ENCODE measurements at places on chromosomes 4 and X. TPM values are rescaled to one million over a fixed set of nuclear protein-coding genes. Genes with fewer than 3 reads are reported as not detected.

The CCSER1 gene
- total RNA-seq: 1.8 TPM

The PAGE5 gene
- not detected for total RNA-seq

DNA sequence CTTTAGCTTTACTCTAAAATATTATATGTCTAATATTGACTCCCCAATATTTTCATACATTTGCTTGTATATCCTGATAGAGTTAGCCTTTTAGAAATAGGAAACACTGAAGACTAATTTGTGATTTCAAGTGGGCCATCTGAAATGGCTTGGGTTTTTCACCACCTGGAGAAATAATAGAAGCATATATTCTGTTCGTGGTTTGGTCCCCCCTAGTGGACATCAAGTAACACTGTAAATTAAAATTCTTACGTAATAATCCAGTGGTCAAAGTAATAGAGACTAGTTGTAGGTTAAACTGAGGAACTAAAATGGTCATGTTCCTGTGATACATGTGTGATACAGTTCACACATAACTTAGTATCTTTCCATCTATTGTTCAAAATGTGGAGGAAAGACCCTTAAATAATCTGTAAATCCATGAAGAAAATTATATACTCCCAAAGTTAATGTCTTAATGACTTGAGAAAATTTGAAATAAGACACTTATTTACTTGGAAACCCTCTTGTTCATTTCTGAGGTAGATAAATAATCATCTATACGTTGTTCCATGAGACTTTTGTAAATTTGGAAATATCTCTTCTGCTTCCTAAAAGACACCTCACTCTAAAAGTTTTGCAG is 79.8 kb upstream of the SMARCAD1 start:
- no peak overlapping the region for H3K27ac ChIP-seq
- H3K4me1 ChIP-seq: no peaks in the 10 kb centered on the region
- no peak overlapping the region for H3K4me3 ChIP-seq
- no peaks in the 10 kb centered on the region for H3K36me3 ChIP-seq

The STARD8 gene
- 14.8 TPM for total RNA-seq

DNA sequence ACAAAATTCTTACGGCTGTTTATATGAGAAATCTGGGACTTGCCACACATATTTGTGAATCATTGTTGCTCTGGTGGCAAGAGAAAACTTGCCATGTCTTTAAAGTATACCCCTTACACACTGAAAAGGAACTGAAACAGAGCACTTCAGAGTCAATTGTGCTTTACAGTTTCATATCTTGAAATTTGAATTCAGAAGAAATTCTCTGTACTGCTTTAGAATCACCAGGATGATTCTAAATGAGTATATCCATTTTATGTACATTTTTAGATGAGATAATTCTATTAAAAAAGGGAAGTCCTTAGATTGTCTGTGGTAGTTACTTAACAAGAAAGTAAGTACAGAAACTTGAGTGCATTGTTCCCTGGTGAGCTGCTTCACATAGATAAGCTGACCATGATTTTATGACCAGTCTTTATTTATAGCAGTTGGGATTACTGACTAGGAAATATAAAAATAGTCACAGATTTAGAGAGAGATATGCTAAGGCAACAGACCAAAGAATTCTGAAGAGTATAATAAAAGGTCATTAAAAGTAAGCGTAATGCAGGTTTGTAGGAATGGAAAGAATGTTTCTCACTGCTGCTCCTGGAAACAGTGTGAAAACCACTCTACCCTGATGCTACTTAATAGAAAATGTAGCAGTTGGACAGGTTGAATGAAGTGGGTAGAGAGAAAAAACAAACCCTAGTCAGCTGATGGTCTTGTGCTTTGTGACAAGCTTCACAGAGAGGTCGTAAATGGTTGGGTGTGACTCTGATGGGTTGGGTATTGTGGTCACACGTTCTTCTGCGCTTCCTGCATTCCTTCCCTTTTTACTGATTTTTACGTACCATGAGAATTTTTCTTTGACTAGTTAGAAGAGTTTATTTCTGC is 41.0 kb downstream of the FNIP2 start:
- no peaks in the 10 kb centered on the region for H3K27me3 ChIP-seq
- peaks cover 23% of the 10 kb centered on the region for H3K4me1 ChIP-seq
- DNase-seq: peak; percentile 92

DNA sequence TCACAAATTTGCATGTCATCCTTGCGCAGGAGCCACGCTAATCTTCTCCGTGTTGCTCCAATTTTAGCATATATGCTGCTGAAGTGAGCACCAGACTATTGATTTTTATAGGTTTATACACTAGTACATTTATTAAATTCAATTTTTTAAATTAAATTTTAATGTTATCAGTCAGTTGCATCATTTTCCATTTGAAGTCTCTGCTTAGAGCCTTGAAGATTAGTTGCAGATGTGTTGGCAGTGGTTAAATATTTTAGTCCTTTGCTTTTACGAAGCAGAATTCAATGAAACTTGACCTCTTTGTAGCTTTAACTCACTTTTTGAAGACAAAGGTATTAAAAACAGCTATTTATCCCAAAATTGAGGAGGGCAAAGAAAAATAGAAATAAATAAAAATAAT is 16.5 kb downstream of the TRAPPC11 start:
- no peak for DNase-seq
- H3K36me3 ChIP-seq: peaks cover 18% of the 10 kb centered on the region
- H3K27me3 ChIP-seq: no peaks in the 10 kb centered on the region
- no peaks in the 10 kb centered on the region for H3K4me1 ChIP-seq

The CSN1S1 gene
- total RNA-seq: not detected

- no peak overlapping the region for H3K27ac ChIP-seq
- no peaks in the 10 kb centered on the region for H3K36me3 ChIP-seq
- H3K27me3 ChIP-seq: no peaks in the 10 kb centered on the region
- H3K4me1 ChIP-seq: no peaks in the 10 kb centered on the region
- no peak overlapping the region for H3K4me3 ChIP-seq
Observed at GRCh38 chrX:24037729-24038128, 10.7 kb upstream of the KLHL15 start.

The GPRASP3 gene
- total RNA-seq: 5.1 TPM

The PLAC1 gene
- 0.58 TPM for total RNA-seq

The S100P gene
- total RNA-seq: not detected

The RBM46 gene
- total RNA-seq: not detected

GRCh38 chr4:172547724-172548123 is 620.9 kb upstream of the GALNT7 start:
- H3K4me3 ChIP-seq: no peak overlapping the region
- H3K27ac ChIP-seq: no peak overlapping the region
- no peak for DNase-seq
- H3K36me3 ChIP-seq: no peaks in the 10 kb centered on the region
- no peaks in the 10 kb centered on the region for H3K27me3 ChIP-seq

DNA sequence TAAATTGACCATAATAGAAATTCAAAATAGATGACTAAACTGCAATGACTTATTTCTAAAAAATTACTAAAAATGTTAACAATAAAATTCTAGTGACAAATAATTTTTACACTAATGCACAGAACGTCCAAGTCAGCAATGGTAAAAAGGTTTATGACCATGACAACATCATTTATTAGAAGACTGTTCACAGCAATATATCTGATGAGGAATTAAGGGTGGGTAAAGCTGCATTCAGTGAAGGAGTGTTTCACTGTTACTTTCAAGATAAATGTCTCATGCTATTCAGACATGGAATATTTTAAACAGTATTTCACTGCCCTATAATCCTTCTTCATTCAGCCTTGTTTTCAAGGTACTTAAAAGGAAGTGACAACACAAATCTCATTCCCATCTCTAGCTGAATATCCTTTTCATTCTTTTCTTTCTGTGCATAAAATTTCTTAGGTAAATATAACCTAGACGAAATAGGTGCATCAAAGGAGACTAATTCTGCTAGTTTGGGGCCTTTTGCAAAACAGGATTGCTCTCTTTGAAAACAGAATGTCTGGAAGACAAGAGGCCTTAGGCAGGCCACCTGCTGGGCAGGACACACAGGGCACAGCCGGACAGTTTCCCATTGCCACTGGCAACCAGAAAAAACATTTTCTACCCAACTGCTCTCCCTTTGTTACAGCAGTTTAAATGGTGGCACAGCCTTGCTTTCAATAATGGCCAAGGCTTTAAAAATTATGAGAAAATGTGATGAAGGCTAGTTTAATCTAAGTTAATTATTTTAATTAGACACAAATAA is 600.3 kb downstream of the SPRY1 start:
- DNase-seq: no peak
- H3K4me3 ChIP-seq: no peak overlapping the region
- no peaks in the 10 kb centered on the region for H3K36me3 ChIP-seq
- H3K27me3 ChIP-seq: no peaks in the 10 kb centered on the region

The C4orf36 gene
- total RNA-seq: not detected

DNA sequence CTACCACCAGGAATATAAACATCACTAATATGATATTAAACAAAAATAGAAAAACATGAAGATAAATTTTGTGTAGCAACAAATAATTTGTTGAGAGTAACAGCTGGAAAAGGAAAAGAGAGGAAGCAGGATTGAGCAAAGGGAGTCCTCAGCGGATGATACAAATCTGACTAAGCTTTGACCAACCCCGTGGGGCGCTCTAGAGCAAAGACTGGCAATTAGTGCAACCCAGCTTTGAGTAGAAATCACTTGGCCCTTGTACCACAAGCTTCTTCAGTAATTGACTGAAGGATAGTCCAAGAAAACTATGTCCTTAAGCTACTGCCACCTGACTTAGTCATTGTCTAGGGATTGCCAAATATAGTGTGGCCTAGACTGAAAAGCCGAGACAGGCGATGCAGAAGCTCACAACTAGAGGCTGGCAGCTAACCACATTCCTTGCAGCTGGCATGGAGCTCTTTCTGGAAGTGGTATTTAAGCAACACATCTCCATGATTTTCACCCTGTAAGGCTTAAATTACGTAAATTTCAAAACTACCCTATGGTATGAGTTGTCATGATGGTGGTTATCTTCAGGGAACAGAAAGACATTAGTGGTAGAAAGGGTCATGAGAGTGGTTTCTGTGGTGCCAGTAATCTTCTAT is 396.0 kb downstream of the PDGFC start:
- H3K27me3 ChIP-seq: no peaks in the 10 kb centered on the region
- H3K4me1 ChIP-seq: peaks cover 14% of the 10 kb centered on the region
- DNase-seq: no peak
- H3K27ac ChIP-seq: no peak overlapping the region

DNA sequence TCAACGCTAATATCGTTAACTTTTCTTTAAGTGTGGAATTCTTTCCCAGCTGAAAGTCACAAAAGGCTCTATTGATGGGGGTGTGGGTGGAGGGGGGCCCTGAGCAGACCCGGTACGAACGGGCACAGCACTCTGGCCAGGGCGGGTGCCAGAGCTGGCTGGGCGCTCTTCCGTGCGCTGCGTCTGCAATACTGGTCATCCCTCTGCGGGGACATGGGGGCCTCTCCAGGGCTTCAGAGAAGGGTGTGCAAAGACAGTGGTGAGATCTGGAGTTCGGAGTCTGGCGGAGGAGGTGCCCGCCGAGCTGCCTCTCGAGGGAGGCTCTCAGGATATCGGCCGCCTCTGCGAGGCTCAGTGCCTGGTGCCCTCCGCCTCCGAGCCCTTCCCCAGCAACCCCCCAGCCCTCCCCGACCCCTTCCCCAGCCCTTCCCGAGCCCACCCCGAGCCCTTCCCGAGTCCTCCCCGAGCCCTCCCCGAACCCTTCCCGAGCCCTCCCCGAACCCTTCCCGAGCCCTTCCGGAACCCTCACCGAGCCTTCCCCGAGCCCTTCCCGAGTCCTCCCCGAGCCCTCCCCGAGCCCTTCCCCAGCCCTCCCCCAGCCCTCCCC is 34.3 kb downstream of the FGFRL1 start:
- no peak for DNase-seq
- peaks cover 30% of the 10 kb centered on the region for H3K4me1 ChIP-seq
- H3K36me3 ChIP-seq: no peaks in the 10 kb centered on the region
- H3K4me3 ChIP-seq: no peak overlapping the region

DNA sequence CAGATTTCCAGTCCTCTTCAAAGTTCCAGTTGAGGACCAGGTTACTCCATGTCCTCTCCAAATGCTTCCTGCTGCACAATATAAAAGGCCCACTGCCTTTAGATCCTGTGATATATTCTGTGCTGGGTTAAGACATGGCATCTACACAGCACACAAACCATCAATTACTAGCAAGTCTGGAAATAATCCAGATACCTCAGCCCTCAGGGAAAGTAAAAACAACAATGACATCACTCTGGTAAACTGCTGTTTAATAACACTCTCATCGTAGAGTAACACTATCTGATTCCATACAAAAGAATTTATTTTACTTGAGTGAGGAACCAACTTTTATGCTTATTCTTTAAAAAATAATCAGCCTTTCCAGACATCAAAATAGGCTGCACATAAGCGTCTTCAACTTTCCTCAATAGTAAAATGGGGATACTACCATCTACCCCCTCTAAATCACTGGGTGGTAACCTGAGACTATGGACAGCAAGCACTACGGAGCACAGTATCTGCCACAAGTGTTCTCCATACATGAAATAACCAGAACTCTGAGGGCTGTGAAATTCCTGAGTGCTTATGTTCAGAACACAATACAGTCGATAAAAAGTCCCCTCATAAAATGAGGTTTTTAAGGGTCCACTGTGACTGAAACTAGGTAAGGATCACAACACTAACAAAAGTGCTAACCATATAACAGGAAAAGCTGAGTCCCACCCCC is 53.4 kb downstream of the ABCG2 start:
- DNase-seq: peak; percentile 87
- H3K27me3 ChIP-seq: no peaks in the 10 kb centered on the region
- H3K27ac ChIP-seq: peak overlapping the region; percentile 93
- H3K36me3 ChIP-seq: no peaks in the 10 kb centered on the region
